Stimulated activated CD4-positive, alpha-beta T cell treated with anti-CD3 and anti-CD28 coated beads, TNF-alpha, amount 100 ng/mL, for 24 hours (primary cell): ENCODE measurements at places on chromosomes 6 and 20.

DNA sequence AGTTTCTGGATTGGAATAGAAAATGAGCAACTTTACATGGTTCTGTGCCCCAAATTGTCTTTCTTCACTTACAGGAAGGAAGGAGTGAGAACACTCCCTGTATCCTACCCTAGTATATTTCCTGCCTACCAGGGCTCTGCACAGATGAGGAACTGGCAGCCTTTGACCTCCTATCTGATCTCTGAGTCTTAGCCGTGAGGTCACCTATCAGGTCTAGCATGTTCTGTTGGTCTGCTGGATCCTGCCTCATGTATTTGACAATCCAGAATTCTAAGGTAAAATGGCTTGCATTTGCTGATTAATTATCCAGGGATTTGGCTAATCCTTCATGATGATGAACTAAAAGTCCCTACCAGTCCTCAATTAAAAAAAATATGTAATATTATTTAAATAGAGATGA lies 35.0 kb upstream of the TRAM2 start:
- DNase-seq: no peak

GRCh38 chr6:132797951-132798868 lies at the start of gene SLC18B1:
TSS of gene SLC18B1 (minus strand) at chr6:132798637. CDS start at chr6:132798456, 181 bp downstream.
- peak; percentile 61 for DNase-seq

DNA sequence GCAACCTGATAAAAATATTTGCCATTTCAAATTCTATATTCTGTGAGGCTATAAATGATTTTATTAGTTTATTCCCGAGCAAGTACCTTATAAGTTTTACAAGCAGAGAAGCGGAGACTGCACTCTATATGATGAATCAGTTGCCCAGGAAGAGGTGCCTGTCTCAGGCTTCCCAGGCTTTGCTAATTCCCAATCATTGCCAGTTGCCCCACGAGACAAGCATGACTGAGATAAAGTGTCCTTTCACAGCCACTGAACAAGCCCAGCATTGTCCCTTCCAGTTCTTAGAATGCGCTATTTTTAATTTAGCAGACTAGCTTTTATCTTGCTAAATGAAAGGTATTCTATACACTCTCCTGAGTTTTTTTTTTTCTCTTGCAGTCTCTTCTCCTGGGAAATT lies 260.7 kb downstream of the ALDH8A1 start:
- no peak for DNase-seq

- peak; percentile 55 for DNase-seq
These were observed 44.8 kb upstream of the SLC2A12 start for GRCh38 chr6:134097114-134097707.

DNA sequence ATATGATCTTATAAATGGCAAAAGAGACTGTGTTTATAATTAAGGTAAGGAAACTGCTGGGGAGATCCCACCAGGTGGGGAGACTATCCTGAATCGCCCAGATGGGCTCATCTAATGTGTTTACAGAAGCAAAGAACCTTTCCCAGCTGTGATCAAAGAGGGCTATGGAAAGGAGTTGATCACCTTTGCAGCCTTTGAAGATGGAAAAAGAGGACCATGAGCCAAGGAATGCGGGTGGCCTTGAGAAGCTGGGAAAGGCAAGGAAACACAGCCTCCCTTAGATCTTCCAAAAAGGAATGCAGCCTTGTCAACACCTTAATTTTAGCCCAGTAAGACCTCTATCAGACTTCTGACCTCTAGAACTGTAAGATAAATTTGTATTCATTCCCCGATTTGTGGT lies 66.5 kb upstream of the ADGRG6 start:
- no peak for DNase-seq

DNA sequence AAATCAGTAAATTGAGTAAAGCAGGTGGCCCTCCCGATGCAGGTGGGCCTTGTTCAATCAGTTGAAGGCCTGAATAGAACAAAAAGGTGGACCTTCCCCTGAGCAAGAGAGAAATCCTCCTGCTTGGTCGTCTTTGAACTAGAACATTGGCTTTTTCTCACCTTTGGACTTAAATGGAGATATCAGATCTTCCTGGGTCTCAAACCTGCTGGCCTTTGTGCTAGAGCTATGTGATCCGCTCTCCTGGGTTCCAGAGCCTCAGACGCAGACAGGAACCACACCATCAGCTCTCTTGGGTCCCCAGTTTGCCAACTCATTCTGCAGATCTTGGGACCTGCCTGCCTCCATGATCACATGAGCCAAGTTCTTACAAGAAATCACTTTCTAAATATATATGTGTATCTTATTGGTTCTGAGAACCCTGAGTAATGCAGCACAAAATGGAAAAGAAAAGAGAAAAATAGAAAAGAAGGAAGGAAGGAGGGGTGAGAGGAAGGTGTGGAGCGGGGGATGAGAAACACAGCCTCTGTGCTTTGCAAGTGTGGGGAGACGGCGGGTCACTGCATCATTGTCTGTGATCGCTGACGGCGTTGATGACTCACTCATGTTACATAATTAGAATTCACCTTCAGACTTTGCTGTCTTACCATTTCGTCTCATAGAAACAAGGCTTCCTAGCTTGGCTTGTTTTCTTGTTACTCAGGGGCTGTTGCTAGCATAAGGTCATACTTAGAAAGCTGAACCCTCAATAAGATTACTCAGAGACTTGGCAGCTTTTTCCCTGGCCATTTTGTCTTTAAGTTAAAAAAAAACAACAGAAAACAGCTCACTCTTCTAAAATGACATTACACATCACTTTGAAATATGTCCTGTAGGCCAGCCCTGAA lies 85.7 kb upstream of the NEDD9 start:
- peak; percentile 64 for DNase-seq

- no peak for DNase-seq
These were observed 26.0 kb upstream of the PPP1R16B start for GRCh38 chr20:38779247-38780097.

DNA sequence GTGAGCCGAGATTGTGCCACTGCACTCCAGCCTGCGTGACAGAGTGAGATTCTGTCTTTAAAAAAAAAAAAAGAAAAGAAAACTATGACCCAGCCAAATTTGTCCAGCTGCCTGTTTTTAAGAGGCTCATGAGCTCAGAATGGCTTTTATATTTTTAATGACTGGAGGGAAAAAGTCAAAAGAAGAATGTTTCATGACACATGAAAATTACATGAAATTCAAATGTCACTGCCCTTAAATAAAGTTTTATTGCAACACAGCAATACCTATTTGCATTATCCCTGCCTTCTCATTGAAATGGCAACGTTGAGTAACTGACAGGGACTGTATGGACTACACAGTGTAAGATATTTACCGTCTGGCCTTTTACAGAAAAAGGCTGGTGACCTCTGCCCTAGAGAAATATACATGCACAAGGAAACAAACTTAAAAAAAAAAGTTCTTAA lies 11.4 kb downstream of the SENP6 start:
- DNase-seq: no peak

GRCh38 chr6:28081486-28081751 lies 1.1 kb downstream of the ZNF165 start:
- no peak for DNase-seq

- no peak for DNase-seq
These were observed 4.0 kb upstream of the ZMYND8 start for GRCh38 chr20:47360297-47361056.

DNA sequence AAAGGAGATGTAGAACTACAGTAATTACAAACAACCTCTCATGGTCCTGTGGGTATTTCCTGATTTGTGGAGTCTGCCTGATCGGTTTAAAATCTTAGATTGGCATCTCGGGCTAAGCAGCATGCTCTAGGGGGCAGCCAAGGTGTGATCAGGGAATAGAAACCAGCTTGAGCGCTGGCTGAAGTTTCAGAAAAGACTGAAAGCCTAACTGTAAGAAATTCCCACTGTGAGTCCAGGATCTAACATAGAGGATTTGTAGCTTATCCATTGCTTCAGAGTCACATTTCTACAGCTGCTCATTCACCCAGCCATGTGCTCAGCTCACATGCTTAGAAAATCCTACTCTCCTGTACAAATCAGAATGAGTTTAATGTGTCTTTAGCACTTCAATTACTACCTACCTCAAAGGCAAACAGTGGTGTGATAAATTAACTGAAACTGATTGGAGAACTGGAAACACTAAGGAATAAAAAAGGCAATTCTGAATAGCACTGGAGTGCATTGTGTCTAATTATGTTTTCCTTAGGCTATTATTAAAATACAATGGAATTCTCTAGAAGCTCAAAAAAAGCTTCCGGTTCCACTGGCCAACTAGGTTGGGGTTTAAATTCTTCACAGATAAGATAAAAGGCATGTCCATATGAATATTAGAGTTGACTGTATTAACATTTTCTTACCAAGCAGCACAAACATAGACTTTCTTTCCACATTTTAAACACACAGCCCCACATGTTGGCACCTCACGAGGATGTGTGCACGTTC lies 73.8 kb upstream of the MPC1 start:
- DNase-seq: no peak

GRCh38 chr20:56820984-56821383 lies 191.9 kb downstream of the TFAP2C start:
- no peak for DNase-seq

- DNase-seq: no peak
These were observed 298.4 kb downstream of the TRDN start for GRCh38 chr6:123338394-123338793.

- DNase-seq: peak; percentile 52
These were observed 695 bp upstream of the TGIF2 start for GRCh38 chr20:36572701-36573102.

DNA sequence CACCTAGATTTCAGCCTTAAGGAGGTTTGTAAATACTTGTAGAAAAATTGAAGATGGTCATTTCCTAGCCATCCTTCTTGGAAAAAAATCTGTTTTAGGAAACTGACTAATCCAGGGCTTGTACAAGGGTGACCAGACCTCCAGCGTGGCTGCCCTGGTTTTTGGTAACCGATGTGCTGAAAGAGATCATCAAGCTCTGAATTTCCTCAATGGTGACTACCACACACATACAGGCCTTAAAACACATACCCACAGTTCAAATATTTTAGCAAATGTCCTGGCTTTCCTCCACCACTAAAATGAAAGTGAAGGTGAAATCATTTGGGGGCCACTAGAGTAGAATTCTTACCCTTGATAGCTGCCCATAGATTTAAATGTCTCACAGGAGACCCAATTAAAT lies 215.3 kb upstream of the SUPT3H start:
- no peak for DNase-seq

GRCh38 chr20:35702051-35702823 lies 3.0 kb downstream of the ROMO1 start:
- DNase-seq: no peak

GRCh38 chr6:45488889-45489288 lies 111.2 kb upstream of the SUPT3H start:
- DNase-seq: no peak

DNA sequence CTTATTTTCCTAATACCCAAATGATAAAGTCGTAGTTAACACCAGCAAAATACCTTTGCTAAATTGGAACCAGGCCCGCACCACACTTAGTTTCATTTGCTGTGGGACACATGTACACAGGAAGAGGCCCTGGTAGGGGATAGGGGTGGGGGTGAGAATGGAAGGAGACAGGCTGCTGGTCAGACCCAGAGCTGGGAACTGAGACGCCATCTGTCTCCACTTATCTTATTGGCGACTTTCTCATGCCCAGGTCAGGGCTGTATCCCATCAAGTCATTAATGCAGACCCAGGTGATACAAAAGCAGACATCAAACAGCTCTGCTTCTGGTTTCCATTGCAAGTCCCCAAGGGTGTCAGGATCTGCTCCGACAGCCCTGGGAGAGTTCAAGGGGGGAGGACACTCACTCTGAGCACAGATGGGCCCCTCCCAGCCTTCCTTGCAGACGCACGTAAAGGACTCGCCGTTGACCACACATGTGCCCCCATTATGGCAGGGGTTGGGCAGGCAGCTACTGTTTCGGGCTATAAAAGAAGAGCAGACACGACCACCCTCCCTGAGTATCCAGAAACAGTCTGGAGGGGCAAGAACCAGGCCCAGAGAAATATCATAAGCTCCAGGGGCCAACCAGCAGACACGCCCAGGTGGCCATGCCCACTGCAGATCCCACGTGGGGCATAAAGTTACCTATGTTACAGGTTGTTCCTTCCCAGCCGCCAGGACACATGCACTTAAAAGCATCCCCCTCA lies 29.2 kb downstream of the JAG1 start:
- DNase-seq: no peak

GRCh38 chr6:158057213-158057987 lies 75.7 kb downstream of the SYNJ2 start:
- DNase-seq: peak; percentile 24

DNA sequence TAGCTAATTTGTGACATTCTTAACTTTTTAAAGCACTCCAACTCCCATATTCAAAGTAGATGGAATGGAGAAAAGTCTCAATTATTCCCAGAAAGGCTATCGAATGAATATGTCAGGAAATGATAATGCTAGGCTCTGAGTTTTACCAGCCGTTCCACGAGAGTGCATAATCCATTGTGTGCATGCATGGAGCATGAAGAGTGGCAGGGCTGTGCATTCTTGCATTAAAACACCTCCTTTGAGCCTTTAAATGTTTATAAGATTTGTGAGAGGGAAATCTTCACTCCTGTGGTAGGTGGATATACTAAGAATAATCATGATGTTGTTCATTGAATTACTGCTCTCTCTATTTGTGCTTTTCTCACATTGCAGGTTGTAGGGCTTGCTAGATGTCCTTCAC lies 178.3 kb downstream of the CARMIL1 start:
- DNase-seq: no peak

- DNase-seq: no peak
These were observed 133.1 kb downstream of the HFE start for GRCh38 chr6:26220145-26220970.

- DNase-seq: no peak
These were observed 21.9 kb upstream of the TULP1 start for GRCh38 chr6:35534407-35535170.

DNA sequence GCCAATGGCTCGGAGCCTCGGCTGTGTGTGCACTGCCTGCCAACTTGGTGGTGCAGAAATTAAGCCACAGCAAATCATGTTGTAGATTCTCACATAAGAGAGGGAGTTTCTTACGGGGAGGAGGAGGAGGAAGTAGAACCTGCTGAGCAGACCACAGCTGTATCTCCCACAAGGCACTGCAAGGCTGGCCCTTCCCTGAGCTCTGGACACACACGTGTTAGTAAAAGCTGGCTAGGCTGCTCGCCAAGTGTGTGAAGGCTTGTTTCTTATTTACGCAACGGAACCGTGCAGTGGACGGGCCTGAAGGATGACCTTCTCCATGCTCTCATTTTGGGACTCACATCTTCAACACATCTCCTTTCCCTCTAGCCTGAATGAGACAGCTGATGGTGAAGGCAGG lies 15.7 kb upstream of the QKI start:
- no peak for DNase-seq

DNA sequence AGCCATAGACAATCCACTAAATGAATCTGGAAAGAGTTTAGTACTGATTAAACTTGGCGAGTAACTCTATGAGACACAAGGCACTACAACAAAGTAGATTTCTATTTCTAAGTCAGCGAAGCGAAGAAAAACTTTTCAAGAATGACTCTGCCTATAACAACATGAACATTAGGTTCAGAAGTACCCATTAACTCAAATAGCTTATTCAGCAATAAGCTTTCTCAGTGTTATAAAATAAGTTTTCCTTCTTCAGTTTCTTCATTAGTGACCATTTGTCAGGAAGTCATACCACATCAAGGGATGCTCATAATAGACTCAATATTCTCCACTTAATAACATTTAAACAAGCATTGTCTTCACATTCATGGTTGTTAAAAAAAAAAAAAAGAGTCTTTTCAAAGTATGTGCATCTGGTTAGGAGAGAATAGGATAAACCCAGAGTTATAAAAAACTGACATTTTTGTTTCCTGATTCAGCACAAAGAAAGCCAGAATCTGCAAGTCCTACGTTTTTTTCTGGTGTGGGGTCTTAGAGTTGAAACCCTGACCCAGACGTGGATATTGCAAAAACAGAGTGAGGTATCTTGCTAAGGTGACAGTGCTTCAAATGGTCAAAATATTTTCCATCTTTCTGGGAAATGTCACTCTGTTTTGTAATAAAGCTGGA lies 148.2 kb upstream of the PREP start:
- DNase-seq: no peak
